ENCODE measurements at places on chromosomes 7 and 10.

DNA sequence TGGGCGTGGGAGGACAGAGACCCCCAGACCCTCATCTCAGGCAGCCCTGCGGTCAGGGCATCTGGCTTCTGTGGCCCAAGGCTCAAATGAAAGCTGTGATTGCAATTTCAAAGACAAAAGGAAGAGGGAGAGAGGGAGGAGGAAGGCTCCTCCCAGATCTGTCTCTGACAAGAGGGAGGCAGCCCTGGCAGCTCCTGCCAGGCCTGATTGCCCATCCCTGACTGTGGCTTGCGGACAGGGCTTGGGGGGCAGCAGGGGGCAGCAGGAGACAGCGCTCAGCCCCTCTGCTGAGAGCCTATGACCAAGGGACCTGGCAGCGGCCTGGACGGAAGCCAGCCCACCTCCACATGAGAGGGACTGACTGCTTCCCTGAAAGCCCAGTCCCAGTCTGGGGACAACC, 91.8 kb downstream of the PTPRN2 start:
- DNase-seq, result no peak

DNA sequence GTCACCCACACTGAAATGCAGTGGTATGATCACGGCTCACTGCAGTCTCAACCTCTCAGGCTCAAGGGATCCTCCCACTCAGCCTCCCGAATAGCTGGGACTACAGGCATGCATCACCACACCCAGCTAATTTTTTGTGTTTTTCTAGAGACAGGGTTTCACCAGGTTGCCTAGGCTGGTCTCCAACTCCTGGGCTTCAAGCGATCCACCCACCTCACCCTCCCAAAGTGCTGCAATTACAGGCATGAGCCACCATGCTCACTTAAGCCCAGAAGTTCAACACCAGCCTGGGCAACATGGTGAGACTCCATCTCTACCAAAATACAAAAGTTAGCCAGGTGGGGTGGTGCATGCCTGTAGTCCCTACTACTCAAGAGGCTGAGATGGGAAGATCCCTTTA, 33.5 kb downstream of the GDI2 start:
- DNase-seq, result no peak

DNA sequence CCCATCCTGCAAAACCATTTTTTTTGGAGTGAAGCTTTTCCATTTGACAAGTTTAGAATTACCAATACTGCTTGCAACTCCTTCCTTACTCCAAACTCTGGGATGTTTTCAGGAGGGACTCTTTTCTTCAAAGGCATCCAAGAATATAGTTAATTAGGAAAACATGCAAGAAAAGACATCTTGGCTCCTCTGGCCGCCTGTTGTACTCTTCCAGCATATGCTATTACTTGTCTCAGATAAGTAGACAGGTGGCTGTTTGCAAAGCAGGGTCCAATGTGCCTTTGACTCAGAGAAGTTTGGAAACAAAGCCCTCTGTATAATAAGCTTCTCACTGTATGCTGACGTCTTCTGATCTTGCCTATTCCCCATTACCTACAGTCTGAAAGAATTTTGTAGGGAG, 746.5 kb downstream of the AUTS2 start:
- DNase-seq, result no peak

DNA sequence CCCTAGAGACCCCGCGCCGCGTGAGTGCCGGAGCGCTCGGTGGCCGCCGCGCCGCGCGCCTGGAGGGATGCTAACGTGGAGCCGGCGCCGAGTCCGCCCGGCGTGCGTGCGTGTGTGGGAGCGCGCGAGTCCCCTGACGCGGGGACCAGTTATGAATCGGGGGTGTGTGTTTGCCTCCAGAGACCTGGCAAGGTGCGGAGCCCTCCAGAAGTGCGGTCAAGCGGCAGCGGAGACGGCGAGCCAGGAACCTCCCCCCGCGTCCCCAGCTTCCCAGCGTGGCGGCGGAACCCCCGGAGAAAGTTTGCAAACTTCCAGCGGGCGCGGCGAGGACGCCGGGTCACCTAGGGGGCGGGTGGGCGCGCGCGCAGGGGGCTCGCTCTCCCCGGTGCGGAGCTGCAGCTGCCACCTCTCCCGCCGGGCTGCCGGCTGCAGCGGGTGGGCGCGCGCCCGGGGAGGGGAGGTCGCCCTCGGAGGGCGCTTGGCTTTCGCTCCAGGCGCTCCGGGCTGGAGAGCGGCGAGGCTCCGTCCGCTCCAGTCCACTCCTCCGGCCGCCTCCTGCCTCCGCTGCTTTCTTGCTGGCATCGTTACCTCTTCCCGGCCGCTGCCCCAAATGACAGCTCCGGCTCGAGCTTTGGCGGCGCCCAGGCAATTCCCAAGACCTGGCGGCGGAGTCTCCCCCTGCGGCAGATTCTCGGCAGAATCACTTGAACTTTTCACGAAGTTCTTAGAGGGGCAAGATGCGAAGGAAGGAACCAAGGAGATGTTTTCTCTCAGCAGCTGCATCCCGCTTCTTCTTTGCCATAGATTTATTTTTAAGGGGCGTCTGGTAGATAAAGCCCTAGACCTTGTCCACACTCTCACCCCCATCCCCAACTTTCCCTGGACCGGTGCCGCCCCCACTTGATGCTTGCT, 2.3 kb upstream of the CREB5 start:
- DNase-seq, result no peak

DNA sequence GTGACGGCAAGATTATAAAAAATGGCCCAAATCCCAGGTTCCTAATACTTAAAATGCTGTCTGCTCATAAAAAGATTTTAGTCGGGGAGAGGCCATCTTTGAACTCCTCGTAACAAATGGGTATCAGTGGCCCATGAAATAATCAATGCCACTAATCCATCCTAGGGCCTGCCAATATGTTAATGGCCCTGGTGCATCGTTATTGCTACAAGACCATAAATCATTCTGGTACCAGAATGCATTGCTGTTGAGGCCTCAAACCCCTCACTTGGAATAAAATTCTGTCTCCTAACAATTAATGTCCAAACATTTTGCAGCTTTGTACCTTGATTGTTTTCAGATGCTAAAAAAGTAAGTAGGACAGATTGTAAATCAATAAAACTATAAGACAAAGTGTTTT, 290.6 kb downstream of the LRMDA start:
- DNase-seq, result no peak

Measured in stimulated activated CD4-positive, alpha-beta T cell treated with anti-CD3 and anti-CD28 coated beads, TNF-alpha, amount 100 ng/mL, for 4 hours (primary cell).